Heart left ventricle (tissue), 16 donors: ENCODE measurements at places on chromosomes 4 and X. TPM values are rescaled to one million over a fixed set of nuclear protein-coding genes. Genes with fewer than 3 reads are reported as not detected.

GRCh38 chrX:109782994-109783700 is 50.1 kb upstream of the ACSL4 start:
- no peak for DNase-seq

- no peak for DNase-seq
Measured at GRCh38 chrX:9392445-9392844, 72.4 kb upstream of the TBL1X start.

GRCh38 chrX:24175276-24175675 is 25.7 kb downstream of the ZFX start:
- DNase-seq = no peak

- no peak for DNase-seq
Measured at GRCh38 chr4:184897895-184898294, 72.1 kb upstream of the ACSL1 start.

CCDC158 gene
- polyA plus RNA-seq = 0.01 TPM

GRCh38 chrX:11504234-11504633 is 161.5 kb downstream of the ARHGAP6 start:
- DNase-seq = no peak

RPA4 gene
- polyA plus RNA-seq = 0.07 TPM

GRCh38 chr4:8427761-8428287 is 12.7 kb downstream of the ACOX3 start:
- DNase-seq = peak; percentile 53

PTPN13 gene
- polyA plus RNA-seq = 0.60 TPM

EREG gene
- polyA plus RNA-seq = 0.23 TPM

- DNase-seq = no peak
Measured at GRCh38 chrX:121585626-121586025, 538.2 kb downstream of the GLUD2 start.

- no peak for DNase-seq
Measured at GRCh38 chr4:89364541-89364940, 56.9 kb upstream of the GPRIN3 start.

GRCh38 chrX:40488296-40488695 is 92.5 kb upstream of the ATP6AP2 start:
- no peak for DNase-seq
